ENCODE measurements at places on chromosomes 2 and 18.

- DNase-seq, result no peak
These were observed 11.7 kb upstream of the STK17B start for GRCh38 chr2:196183172-196183473.

DNA sequence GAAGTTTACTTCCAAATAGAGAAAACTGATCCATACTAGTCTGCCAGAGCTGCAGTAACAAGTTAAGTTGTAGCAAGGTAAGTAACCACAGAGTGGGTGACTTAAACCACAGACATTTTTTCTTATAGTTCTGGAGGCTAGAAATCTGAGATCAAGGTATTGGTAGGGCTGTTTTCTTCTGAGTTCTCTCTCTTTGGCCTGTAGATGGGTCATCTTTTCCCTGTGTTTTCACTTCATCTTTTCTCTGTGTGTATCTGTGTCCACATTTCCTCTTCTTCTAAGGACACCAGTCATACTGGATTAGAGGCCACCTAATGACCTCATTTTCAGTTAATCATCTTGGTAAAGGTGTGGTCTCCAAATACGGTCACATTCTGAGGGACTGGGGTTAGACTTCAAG lies 142.9 kb upstream of the MEX3C start:
- DNase-seq, result no peak

DNA sequence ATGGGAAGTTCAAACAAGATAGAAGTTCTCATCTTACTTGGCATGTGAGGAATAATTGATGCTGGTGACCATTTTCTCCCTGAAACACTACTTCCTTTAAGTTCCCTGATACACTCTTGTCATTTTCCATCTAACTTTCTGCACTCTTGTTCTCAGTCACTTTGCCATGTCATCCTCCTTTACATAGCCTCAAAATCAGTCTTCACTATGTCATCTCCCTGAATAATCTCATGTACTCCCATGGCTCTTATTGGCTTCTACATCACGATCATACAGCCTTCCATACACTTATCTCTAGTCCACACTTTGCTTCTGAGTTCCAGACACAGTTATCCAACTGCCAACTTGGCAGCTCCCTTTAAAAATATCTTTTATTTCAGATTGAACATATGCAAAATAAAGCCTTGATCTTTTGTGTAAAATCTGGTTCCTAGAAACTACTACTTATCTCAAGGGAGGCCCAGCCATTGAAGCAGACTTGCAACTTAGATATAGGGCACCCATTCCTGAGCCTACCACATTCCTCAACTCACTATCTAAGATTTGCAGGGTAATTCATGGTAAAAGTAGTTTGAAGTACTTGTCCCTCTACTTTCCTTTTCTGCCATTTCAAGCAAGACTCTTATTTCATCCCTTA lies 1070.2 kb upstream of the NXPH2 start:
- no peak for DNase-seq

GRCh38 chr2:12321886-12322285 lies 394.9 kb upstream of the TRIB2 start:
- no peak for DNase-seq

- DNase-seq, result no peak
These were observed 188.1 kb downstream of the ZEB2 start for GRCh38 chr2:144331674-144332355.

DNA sequence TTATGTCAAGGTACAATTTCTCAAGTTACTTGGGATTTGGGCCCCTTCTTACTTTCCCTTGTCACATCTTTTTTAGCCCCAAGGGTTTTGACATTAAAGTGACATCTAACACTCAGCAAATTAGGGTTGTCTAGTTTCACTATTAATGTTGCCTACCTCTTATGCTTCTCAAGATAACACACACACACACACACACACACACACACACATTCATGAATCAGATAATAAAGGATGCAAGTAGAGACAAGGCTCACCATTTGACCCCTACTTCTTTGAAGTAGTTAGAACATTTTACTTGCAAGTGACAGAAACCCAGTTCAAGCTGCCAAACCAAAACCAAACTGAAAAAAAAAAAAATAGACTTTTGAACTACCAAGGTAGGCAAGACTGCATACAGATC lies 138.8 kb downstream of the TRIB2 start:
- DNase-seq, result no peak

GRCh38 chr2:226408141-226408540 lies 391.5 kb downstream of the IRS1 start:
- DNase-seq, result no peak

Measured in NCI-H1436 (cell line).